ENCODE measurements at places on chromosomes 6 and 20.

DNA sequence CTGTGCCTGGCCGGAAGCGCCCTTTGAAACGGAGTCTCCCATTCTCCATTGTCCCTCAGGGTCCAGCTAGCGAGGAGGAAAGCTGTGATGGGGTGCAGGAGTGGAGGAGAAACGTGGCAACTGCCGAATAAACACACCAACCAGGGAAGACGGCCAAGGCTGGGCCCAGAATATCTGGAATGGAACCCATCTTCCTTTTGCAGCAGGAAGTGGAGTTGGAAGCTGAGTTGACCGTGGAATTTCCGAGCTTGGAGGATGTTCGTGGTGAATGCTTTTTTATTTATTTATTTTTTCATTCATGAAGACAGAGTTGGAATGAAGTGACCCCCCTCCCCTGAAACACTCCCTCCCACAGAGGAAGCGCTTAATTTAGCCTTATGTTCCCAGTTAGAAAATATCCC, 105.6 kb upstream of the RNF24 start:
- no peak for DNase-seq

DNA sequence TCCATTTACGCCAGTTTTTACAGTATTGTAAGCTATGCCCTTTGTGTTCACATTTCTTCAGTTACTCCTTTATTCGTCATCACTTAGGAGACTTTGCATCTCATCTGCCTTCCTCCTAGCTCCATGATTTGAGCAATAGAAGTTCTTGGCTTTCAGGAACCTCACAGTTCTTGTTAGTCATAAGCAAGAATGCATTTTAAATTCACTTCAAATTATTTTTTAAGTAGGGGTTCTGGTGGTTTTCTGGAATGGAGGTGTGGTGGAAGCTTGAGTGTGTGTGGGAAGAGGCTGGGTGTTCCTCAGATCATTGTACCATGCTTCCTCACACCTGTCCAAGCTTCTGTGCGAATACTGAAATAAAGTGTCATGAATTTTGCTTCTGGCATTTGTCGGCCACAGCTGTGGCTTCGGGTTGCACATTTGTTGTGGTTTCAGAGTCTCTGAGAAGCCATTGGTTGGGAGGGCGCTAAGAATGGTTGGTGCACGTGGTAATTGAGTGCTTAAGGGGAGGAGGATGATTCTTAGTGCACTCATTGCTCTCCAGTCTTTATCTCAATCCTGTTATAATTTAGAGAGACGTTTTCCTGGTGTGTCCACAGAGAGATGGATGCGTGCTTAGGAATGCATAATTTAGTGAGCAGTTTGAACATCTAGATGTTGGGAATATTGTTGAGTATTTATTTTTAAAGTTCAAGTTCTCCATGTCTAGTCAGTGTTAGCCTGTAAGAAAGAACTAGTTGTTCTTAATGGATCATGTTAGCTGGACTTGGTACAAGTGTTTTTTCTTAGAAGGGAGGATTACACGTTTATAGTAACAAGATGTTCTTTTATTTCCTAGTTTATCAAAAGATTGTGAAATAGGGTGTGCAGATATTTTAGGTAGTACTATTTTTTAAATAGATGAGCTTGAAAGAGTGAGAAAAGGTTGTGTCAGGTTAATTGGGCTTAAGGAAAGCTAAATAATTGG, 31.9 kb downstream of the FOXO3 start:
- no peak for DNase-seq

DNA sequence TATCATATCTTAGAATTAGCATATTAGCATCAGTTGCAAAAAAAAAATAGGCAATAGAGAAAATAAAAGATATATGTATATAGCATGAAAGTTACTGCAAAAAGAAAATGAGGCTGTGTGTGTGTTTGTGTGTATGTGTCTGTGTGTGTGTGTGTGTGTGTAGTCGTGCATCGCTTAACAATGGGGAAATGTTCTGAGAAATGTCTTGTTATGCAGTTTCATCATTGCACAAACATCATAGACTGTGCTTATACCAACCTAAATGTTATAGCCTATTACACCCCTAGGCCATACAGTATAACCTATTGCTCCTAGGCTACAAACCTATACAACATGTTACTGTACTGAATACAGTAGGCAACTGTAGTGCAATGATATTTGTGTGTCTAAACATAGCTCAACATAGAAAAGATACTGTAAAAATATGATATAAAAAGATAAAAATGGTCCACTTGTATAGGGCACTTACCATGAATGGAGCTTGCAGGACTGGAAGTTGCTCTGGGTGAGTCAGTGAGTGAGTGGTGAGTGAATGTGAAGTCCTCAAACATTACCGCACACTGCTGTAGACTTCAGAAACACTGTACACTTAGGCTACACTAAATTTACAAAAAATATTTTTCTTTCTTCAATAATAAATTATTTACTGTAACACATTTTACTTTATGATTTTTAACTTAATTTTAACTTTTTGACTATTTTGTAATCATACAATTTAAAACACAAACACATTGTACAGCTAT, 805.1 kb downstream of the KIF16B start:
- DNase-seq = no peak

- DNase-seq = no peak
These were observed 61.6 kb downstream of the PREX1 start for GRCh38 chr20:48766205-48766604.

DNA sequence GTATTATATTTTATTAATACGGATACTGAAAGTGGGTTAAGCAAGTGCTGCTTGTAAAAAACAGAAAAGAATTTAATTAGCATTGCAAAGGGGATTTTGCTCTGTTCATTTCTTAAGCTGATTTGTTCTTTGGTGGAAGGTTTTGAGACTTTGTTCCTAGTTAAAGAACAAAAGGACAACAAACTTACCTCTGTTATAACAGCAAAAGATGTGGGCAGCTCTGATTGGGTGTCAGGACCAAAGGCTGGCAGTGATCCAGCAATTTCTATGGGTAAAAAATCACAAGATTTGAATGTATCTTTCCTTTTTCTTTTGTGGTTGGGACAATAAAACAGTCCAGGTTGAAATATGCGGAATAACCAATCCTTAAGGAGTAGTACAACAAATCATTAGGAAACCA, 68.8 kb downstream of the IMPG1 start:
- DNase-seq = no peak

- DNase-seq = no peak
These were observed 32.6 kb downstream of the MAP7 start for GRCh38 chr6:136517582-136517981.

GRCh38 chr6:45642331-45643125, 264.8 kb upstream of the SUPT3H start:
- DNase-seq = no peak

DNA sequence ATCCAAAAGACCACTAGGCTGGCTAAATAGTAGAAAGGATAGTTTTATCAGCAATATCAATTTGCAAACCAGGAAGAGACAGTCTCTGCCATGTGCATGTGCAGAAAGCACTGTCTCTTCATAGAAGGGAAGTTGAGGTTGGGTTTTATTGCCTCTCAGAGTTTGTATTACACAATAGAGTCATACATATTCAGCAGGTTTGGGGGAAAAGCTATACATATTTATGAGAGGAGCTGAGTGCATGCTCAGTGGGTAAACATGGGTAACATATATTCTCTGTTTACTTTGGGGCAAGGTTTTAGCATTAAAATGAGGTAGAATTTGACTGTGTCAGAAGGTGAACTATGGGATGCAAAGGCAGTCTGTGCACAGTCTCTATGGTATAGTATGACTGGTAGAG, 14.9 kb downstream of the TMEM170B start:
- no peak for DNase-seq

GRCh38 chr6:62283796-62284411, 2.1 kb downstream of the KHDRBS2 start:
- DNase-seq = no peak

- no peak for DNase-seq
These were observed 105.6 kb downstream of the ZDHHC14 start for GRCh38 chr6:157486572-157486971.

- no peak for DNase-seq
These were observed 62.4 kb downstream of the ADNP start for GRCh38 chr20:50868509-50869495.

GRCh38 chr6:10309457-10310329, 105.2 kb downstream of the TFAP2A start:
- no peak for DNase-seq

DNA sequence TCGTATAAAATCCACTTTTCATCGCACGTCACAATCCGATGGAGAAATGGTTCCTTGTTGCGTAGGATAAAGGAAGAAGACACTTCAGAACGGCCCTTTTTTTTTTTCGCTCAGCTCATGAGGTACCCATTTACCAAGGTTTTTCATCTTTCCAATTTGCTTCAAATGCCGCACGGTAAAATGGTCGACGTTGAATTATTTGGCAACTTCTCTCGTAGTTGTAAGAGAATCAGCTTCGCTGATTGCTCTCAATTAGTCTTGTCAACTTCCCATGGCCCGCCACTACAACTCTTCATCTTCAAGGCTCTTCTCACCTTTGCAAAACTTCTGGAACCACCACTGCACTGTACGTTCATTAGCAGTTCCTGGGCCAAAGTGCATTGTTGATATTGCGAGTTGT, 28.8 kb downstream of the POM121L2 start:
- DNase-seq = no peak

DNA sequence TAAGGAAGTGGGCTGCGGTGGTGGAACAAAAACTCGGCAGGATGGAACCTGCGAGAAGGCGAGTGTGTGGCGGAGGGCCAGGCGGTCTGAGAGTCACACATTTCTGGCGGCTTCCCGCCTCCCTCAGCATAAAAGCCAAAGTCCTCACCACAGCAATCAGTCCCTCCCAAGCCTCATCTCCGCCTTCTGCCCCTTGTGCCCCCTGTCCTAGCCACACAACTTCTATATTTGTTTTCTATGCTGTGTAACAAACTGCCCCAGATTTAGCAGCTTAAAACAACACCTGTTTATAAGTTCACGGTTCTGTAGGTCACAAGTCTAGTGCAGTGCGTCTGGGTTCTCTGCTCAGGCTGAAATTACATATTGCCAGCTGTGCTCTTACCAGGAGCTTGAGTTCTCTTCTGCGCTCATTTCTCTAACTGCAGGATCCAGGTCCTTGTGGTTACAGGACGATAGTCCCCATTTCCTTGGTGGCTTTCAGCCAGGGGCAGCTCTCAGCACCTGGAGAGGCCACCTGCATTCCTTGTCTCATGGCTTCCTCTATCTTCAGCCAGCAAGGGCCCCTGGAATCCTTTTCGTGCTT, 11.7 kb upstream of the SPO11 start:
- DNase-seq = no peak

DNA sequence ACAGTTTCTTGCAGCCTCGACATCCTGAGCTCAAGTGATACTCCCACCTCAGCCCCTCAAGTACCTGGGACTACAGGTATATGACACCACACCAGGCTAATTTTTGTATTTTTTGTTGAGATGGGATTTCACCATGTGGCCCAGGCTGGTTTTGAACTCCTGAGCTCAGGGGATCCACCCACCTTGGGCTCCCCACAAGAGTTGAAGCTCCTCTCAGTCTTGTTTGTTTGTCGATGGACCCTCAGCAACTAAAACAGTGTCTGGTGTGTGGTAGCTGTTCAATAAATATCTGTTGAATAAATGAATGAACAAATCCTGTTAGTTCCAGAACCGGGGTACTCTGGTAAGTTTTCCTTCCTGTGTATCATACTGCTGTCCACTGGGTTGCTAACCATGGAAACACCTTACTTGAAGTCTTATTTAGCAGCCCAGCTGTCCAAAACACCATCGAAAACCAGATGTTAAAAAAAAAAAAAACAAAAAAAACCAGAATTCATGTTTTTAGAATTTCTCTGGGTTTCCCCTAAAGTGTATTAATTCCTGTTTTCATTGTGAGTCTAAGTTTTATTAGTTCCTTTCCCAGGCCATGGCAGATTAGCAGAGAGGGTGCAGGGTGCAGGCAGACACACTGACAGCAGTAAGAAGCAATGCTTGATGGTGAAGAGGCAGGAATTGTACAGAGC, 7.8 kb upstream of the EZR start:
- DNase-seq = no peak

DNA sequence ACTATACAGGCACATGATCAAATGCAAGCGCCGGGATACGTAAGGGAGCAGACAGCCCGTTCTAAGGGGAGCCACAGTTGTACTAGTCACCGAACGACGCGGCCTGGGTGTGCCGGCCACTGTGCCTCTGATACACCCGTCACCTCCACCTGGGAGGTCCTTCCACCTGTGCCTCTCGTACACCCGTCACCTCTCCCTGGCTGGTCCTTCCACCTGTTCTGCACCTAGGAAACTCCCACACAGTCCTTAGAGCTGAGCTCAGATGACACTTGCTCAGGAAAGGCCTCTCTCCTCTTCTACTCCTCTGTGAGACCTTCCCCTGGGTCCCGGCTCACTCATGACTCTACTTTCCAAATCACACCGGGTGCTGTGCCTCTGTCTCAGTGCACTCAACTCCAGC, 245.0 kb downstream of the TTLL2 start:
- no peak for DNase-seq

- DNase-seq = no peak
These were observed 37.6 kb upstream of the SPDEF start for GRCh38 chr6:34593701-34594100.
